ENCODE measurements at places on chromosomes 1 and 21.

DNA sequence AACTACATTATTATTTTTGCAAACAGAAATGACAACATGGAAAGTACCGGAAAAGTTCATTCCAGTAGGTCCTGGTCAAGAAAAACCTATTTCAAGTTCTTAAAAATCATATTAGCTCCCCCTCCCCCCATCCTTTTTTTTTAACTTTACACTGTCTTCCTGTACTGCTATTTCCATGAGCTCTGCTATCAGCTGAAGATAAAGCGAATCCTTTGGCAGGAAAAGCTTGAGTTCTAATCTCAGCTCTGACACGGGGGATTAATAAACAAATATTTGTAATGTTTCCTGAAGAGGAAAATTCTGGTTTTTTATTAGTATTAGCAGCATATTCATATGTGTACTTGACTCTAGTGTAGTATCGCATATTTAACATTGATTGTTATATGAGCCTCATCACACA is 190.7 kb upstream of the ESRRG start:
- no peak for DNase-seq

- DNase-seq, result no peak
Measured at GRCh38 chr1:227315629-227316346, 2.5 kb downstream of the CDC42BPA start.

DNA sequence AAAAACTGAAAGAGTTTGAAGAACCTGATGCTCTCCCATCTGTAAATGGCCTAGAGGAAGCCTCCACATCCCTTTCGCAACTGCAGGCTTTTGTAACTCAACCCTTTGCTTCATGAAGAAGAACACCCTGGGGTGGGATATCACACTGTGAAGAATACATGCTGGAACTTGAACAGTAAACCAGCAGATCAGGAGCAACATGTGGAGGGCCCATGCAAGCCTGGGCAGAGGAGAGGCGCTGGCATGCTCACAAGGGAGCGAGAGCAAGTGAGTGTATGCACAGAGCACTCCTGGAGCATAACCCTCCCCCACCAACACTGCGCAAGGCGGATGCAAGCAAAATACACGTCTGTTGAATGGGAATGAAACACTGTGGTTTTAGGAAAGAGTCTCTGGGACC is 24.6 kb upstream of the SPAG17 start:
- DNase-seq, result no peak

GRCh38 chr1:19533626-19534025 is 48.3 kb upstream of the CAPZB start:
- DNase-seq, result no peak

- DNase-seq, result no peak
Measured at GRCh38 chr1:239989990-239990389, 101.7 kb upstream of the FMN2 start.

DNA sequence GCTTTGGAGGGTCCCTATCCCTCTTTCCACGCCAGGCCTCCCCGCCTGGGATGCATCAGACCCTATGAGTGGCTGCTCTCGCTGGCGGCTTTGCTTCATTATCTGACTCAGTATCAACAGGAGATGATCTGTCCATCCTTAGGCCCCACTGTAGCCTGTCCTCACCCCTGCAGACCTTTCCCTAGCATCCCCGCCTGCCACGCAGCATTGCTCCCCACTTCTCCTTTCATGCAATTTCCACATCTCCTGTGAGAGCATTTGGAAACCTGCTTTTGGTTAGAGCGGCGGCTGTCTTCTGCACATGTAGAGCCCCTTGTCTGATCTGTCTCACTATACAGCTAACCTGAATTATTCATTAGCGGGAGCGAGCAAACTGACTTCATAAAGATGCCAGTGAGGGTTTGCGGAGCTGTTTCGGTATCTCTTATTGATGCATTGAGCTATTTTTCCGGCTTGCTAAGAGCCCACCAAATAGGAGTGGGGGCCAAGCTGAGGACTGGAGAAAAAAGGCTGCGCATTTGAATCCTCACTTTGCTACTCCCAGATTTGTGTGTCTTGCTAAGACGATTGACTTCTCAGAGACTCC is 40.0 kb upstream of the ATP2B4 start:
- no peak for DNase-seq

GRCh38 chr1:214312530-214313051 is 31.6 kb downstream of the SMYD2 start:
- no peak for DNase-seq

- no peak for DNase-seq
Measured at GRCh38 chr1:36486439-36487335, 4.0 kb upstream of the CSF3R start.

- DNase-seq, result no peak
Measured at GRCh38 chr1:194268839-194269238, 1082.4 kb upstream of the B3GALT2 start.

- DNase-seq, result no peak
Measured at GRCh38 chr1:37726751-37727585, 34.7 kb downstream of the CDCA8 start.

DNA sequence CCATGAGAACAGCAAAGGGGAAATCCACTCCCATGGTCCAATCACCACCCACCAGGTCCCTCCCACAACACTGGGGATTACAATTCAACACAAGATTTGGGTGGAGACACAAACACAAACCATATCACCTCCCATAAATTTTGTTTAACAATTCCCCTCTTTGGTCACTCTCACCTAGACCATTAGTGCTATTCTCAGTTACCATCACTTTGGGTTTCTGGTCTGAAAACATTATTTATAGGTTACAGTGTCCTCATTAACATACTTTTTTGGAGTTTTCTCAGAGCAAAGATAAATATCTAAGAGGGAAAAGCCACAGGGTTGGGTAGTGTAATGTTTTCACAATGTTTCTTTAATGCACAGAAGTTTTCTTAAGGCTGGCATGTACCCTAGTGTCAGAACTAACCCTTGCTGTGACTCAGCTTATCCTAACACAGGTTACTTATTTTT is 47.7 kb upstream of the DNAH14 start:
- no peak for DNase-seq

DNA sequence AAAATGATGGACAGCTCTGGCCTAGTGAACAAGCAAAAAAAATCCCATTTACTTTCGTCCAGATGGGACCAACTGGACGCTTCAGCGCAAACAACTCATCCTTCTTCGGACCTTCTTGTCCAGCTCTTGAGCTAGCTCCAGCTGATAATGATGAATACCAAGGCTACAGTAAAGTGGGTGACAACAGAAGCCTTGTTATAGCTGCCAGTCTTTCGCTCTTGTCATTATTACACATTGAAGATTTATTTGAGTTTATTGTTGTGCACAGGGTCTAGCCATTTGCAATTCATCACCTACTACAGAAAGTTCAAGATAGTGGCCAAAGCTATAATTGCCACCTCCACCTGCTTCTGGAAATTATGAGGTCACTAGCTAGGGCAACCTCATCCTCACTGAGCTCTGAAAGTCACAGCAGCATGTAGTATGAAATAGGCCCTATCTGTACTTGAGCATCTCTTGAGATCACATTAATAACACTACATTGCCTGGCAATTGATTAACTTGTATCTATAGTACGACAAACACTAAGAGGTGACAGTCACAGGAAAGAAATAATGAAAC is 76.9 kb downstream of the GPATCH2 start:
- no peak for DNase-seq

All from iPS DF 19.7 (cell line).